ENCODE measurements at places on chromosomes 7 and 10. TPM values are rescaled to one million over a fixed set of nuclear protein-coding genes. Genes with fewer than 3 reads are reported as not detected.

- no peak for DNase-seq
Observed at GRCh38 chr7:121752706-121753105, 120.3 kb upstream of the PTPRZ1 start.

DNA sequence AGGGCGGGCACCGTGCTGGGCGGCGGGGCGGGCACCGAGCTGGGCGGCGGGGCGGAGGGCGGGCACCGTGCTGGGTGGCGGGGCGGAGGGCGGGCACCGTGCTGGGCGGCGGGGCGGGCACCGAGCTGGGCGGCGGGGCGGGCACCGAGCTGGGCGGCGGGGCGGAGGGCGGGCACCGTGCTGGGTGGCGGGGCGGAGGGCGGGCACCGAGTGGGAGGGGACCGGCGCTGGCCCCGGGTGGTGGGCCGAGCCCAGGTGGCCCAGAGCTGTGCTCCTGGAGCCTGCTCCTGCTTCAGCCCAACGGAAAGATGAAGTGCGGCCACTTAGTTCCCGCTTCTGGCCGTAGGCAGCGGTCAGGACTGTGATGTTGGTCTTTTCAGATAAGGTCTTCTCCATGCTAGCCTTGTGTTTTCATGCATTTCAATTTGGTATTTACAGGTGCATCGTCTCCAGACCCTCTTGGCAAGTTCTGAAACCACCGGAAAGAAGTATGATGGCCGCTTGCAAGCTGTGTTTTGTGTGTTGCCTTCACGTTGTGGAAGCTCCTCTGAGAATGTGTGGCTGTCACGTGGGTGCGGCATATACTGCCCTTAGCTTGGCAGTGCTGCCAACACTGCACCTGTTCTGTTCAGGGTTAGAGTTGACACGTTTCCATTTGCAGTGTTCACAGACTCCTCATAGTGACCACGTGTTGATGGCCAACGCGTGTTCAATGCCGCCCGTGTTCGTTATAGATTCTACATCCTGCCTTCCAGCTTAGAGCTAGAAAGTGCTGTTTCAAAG, 25.2 kb downstream of the IQCE start:
- DNase-seq, result no peak

DNA sequence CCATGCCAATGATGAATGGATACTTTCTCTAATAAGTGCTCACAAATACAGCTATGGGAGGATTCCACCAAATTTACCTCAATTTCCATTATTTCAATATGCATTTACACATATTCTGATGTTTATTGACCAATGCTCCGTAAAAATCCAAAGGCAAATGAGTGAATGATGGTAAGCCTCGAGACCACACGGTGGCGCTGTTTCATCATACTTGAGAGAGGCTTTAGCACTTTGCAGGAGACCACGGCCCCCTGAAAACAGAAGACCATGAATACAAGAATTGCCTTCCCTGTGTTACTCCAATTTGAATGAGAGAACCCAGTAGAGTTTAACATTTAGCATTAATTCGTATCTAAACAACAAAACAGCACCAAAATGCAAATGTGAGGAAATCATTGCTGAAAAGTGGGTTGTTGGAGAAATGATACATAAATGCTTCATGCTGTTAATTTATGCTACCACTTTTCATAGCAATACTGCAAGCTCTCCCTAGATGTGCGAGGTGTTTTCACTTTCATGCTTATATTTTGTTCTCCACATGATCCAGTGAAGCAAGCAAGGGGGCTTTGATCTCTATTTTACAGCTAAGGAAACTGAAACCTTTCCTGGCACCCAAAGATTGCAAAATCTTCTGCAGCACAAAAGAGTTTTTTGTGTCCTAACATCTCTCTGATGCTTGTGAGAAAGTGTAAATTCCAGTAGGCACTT, 35.4 kb downstream of the TRIL start:
- peak; percentile 85 for DNase-seq

GRCh38 chr10:111233439-111233838, 156.6 kb downstream of the ADRA2A start:
- no peak for DNase-seq

DNA sequence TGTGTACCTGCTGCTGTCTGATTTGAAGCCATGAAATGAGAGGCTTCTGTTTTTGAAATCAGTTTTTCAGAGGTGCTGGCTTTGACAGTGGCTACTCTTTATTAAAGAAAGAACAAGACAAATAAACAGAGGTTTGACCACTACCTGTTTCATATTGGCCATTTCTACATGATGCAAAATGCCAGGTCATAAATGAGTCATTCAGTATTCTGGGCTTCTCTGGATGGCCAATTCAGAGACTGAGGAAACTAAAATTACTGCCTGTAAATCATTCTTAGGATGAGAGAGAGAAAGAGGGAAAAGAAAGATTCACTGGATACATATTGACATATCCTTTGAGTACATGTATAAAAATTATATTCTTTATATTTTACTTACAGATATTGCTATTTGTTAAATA, 303.3 kb upstream of the ETV1 start:
- DNase-seq, result no peak

GRCh38 chr10:476455-476780, 213.1 kb downstream of the DIP2C start:
- no peak for DNase-seq

DNA sequence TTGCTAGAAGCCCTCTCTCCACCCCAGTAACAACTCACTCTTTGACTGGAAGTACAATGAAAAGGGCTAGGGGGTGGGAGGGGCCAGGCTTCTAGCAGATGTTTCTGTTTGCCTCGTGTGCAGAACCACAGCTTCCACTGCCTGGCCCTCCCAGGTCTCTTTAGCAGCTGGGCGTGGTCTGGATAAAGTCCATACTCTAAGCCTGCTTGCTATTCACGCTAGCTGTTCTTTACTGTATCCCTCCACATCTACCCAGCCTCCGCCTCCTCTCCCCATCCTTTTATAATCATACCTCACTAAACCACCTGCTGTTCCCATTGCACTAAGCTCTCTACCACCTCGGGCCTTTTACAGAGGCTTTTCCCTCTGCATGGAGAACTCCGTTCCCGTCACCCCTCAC, 288.8 kb downstream of the CAMK1D start:
- no peak for DNase-seq

- no peak for DNase-seq
Observed at GRCh38 chr7:142796501-142797390, 26.0 kb downstream of the PRSS2 start.

DNA sequence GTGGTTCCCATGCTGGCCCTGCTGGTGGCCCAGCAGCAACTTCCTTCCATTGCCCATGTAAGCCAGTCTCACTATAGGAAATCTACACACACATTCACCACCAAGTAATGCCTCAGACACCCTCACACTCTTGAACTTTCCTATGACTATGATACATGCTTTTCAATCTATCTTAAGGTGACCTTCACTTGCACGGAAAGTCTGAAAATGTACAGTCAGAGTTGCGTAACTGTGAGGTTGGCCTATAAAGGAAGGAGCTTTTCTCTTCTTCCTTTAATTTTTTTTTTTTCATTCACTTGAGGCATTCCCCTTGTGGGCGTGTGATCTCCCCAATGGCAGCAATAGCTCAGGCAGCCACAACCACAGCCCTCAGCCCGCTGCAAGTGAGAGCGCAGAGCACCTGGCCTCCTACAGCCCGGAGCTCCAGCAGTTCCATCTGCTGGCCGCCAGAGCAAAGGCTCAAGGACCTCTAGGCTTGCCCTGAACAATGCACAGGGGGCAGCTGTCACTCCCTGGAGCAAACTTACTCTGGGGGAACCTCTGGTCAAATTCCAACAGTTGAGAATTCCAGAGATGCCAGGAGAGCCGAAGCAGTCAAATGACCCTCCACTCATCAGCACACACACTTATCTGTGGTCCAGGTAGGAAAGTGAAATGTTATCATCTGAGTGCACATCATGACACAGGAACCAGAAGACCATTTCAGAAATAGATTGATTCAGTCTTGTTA, 123.1 kb upstream of the ADO start:
- no peak for DNase-seq

DNA sequence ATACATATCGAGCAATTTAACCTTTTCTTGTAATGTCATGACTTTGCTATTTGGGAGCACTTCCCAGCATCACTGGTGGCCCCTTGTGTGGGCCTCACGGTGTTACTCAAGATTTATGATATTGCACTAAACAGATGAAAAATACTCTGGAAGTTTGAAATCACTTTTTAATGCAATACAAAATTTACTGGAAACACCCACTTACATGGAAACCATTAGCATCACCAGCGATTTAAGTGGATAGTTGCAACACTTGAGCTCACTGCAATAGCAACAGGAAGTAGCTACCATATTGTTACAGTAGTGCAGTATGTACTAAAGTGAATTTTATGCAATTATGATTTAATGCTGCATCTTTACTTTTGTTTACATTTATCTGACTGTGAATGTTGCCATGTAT, 184.4 kb downstream of the MDFIC start:
- DNase-seq, result no peak

DNA sequence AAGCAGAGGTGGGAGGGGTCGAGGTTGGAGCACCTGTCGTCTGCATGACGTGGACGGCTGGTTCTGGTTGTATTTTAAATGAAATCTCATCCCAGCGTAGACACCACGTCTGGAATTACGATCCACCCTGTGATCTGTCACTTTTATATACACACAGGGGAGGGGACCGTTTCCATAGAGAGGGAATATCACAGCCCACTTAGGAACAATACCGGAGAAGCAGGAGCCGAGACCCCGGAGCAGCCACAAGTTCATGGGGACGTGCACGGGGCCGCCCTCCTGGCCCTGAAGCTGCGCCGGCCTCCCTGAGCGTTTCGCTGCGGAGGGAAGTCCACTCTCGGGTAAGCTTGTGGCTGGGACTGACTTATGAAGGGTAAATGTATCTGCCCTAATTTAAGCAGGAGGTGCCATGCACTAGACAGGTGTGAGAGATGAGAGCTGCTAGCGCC, at the start of gene UCN3:
Gene UCN3 (plus strand): TSS at position 77 of the 449 bp plus-strand sequence. CDS start 8,755 bp downstream, outside the sequence.
- DNase-seq, result no peak

- no peak for DNase-seq
Observed at GRCh38 chr7:80771523-80771922, 133.1 kb downstream of the CD36 start.

DNA sequence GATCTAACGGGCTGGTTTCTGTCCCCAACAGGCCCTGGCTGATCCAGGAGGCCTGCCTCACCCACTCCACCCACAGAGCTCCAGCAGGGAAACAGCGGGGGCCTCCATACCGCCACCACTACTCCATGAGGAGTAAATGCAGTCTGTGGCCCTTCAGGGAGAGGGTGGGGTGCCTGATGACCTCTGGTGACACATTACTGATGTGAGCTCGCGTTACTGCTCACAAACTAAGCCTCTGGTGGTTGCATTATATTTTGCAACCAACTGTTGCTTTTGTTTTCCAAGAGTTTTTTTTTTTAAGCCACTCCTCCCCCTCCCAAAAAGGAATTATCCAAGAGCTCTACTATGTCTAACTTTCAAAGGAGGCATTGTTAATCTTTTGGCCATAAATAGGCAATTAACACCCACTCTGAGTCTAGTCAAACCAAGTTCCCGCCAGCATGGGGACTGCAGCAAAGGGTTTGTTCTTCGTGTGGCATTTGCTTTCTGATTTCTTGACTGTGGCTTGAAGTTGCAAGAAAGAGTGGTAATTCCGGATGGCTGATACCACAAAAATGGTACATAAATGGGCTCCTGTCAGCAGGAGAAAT, 72.6 kb downstream of the FAM53B start:
- peak; percentile 51 for DNase-seq

DNA sequence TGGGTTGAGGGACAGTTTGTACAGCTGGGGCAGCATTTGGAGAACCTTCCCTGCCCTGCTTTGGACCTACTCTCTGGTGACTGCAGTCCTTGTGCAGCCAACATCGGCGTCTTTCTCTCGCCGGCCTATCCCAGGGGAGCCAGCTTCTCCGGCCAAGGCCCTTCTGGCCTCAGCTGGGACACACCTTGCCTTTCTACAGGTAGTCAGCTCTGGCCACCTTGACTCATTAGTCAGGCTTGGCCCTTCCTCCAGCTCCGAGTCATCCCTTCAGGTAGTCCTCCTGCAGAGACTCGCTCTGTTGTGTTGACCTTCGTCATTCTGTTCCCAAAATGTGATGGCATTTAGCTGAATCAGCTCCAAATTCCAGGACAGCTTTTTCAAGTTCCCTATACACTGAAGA, 145.0 kb upstream of the CHST15 start:
- DNase-seq, result no peak

GRCh38 chr7:151233804-151234203, 1.5 kb downstream of the CHPF2 start:
- DNase-seq, result no peak

DNA sequence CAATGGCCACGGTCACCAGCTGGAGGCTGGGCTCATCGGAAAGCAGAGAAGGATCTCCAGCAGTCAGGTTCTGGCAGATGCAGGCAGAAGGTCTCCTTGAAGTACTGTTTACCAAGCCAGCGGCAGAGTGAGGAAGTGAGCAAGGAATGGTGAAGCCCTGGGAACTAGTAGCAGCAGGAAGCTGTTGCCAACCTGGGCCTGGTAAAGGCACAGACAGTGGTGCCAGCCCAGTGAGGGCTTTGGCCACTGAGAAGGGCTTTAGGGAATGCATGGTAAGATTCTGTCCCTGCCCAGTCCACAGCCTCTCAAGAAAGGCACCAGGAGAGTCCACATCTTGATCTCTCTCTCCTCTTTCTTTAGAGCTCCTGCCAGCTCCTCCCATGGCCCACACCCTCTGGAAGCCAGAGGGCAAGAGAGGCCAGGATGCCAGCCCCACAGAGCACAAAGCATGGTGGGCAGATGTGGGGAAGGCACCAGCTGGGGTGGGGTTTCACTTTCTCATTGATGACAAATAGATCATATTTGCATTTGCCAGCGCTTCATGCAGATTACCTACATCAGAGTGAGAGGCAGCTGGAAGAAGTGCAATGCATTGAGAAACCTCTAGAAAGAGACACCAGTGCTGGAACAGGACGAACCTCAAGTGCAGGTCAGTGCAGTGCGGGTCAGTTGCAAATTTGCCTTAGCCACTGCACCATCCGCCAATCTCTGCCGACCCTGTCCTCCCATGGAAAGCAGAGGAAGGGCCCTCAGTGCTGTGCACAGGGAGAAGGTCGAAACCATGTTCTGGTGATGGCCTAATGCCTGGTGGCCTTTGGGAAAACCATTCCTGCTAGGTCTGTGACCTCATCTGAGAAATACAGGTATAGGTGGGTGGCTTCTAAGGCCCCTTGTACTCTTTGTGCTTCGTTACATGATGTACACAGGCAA, 667.8 kb upstream of the MKI67 start:
- no peak for DNase-seq

- DNase-seq, result no peak
Observed at GRCh38 chr10:74099420-74099819, 51.2 kb downstream of the AP3M1 start.

- DNase-seq, result peak; percentile 63
Observed at GRCh38 chr7:32937344-32938174, 19.7 kb upstream of the FKBP9 start.

GRCh38 chr10:129192344-129193128, 274.5 kb upstream of the MGMT start:
- peak; percentile 74 for DNase-seq

- no peak for DNase-seq
Observed at GRCh38 chr7:26049081-26049480, 102.9 kb upstream of the NFE2L3 start.

The SCART1 gene
- 5.0 TPM for total RNA-seq

The BMPER gene
- 33.3 TPM for total RNA-seq

The GALNT17 gene
- 66.0 TPM for total RNA-seq

The PRKCQ gene
- total RNA-seq, result not detected

The NYAP1 gene
- 8.8 TPM for total RNA-seq

All from tibial nerve (tissue), 4 donors.